ENCODE measurements at places on chromosomes 7 and 10. TPM values are rescaled to one million over a fixed set of nuclear protein-coding genes. Genes with fewer than 3 reads are reported as not detected.

DNA sequence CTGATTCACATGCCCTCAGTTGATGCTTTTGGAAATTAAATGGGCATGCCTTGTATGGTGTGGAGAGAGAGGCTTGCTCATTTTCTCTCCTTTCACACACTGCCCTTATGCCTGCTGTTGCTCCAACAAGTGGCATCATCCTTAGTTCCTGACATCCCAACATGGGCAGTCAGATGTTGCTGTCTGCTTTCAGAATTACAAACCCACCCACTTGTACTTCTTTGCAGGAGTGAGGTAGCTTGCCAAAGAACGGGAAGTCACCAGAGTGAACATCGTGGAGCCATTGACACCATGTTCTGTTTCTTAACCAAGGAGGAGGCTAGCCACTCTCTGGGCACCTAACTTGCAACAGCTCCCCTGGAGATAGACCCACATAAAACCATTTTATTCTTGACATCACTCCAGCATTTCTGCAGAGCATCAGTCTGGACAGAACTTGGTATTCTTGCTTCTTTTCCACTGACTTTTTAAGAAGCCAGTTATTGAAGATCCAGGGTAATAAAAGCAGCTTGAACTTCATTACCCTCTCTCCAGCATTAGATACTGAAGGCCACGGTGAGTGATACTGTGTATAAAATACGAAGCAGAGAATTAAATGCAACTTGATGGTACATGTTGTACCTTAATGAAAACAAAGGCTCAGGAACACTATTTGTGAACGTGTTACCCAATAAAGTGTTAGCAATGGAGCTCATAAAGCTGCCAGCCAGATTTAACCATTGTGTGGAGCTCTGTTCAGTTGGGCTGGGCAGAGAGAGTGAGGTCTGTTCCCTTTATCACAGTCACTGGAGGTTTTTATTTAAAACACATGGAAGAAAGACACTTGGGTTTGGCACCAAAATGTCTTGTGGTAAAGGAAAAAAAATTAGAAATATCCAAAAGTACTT, 195.8 kb upstream of the HABP2 start:
- DNase-seq, result no peak

DNA sequence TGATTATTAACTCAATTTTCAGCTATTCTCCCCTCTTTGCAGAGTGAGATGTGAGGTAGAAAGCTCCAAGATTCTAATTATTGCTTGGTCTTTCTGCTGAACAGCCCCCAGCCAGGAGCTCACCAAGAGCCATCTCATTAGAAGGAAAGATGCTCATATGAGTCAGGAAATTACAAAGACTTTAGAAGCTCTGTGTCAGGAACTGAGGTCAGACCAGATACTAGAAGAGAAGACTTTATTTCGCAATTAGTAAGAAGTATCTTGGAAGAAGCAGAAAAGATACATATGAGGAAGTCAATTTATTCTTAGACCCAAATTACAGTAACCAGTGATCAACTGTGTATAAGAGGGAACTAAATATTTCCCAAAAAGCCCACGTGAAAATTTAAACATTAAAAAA, 626.9 kb downstream of the ZWINT start:
- no peak for DNase-seq

GRCh38 chr10:71126432-71126831, 85.9 kb upstream of the UNC5B start:
- no peak for DNase-seq

GRCh38 chr7:141381794-141382427, 169.3 kb upstream of the AGK start:
- no peak for DNase-seq

DNA sequence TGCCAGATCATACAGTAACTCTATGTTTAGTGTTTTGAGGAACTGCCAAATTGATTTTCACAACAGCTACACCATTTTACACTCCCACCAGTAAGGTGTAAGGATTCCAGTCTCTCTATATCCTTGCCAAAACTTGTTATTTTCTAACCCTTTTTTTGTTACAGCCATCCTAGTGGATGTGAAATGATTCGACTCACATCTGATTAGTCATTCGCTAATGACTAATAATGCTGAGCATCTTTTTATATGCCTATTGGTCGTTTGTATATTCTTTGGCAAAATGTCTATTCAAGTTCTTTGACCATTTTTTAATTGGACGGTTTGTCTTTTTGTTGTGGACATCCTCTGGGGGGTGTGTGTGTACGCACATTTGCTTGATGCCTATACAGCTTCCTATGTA, 142.8 kb downstream of the DGKB start:
- no peak for DNase-seq

GRCh38 chr10:104577861-104578521, 63.1 kb upstream of the SORCS3 start:
- no peak for DNase-seq

GRCh38 chr10:33122014-33122809, 164.2 kb upstream of the ITGB1 start:
- no peak for DNase-seq

GRCh38 chr7:106620676-106621075, 40.3 kb downstream of the CCDC71L start:
- no peak for DNase-seq

DNA sequence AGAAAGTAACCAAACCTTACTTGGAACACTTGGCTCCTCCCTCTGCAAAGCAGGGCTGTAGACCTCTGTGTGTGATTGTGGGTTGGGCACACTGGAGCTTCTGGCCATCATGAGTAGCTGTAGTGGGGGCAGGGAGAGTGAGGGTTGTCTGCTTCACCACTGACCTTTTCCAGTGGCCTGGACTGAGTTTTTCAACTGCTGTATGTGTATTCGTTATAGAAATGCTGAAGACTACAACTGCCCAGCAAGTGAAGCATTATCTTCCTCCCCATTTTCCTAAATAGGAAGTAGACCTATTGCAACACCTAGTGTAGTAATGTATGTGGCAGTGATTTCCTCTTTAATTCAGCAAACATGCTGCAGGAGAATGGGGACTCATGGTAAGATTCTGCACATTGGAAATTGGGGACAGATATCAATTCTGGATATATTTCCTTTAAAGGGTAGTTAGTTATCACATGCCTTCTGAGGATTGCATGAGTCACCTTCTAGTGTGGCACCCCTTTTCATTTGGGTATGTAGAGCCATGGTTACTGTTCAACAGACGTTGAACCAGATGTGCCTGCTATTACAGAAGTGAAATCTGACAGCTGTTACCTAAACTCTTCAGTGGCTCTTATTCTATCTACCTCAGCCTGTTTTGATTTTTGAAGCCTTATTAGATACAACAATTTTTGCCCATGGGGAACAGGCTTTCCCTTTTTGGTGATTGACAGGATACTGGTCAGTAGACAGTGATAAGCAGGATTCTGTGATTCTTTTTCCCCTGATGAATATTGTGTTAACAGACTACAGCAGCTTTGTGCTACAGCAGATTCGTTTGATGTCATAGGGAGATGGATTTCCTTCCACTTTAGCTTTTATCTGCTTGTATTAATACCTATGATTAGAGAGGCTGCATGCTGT, 130.9 kb downstream of the SND1 start:
- DNase-seq, result no peak

DNA sequence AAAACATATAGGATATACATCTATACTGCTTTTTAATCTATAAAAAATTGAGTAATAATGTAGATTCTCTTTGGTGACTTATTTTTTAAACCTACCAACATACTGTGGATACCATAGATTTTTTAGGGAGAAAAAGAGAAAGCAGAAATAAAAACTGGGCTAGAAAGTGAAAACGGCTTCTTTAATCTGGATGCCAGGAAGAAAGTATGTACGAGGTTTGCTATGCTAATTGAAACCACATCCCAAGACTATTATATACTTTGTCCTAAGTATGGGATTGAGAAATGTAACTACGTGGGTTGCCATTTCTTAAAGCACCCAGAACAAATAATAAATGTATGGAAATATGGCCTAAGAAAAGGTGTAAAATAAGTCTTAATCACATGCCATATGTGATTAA, 129.0 kb upstream of the NFE2L3 start:
- DNase-seq, result no peak

DNA sequence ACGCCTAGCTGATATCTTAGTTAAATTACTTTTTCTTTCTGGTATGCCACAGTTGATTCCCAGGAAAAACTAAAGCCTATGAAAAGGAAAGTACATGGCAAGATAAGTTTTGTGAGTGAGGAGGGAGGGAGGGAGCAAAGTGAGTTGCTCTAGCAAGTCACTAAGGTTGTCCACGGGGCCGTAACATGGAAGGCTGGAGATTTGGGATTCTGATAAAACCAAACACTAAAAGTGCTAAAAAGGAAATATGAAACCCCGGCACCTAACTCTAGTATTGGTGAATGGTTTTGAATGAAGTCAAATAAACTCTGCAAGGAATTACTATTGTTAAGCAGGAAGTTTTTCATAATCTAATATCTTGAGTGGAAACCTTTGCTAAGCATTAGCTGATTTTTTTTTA, 1.7 kb downstream of the AGR2 start:
- DNase-seq, result no peak

DNA sequence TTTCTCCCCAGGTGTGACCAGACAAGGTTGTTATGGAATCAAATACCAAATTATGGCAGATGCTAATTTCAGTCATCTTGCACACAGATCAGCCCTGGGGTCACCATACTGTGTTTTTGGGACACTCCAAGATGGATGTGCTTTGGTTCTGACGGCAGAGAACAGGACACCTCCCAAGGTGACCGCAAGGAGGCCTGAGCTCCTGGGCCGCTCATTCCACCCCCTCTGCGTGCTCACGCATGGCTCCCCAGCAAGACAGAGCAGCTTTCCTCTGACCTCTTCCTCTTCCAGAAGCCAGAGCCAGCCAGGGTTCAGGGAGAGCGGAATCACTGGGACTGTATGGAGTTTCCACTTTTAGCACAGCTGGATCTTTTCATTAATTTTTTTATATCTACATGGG, 402.8 kb downstream of the DNAJB6 start:
- DNase-seq, result no peak

- no peak for DNase-seq
Observed at GRCh38 chr7:7408001-7408770, 127.5 kb downstream of the COL28A1 start.

DNA sequence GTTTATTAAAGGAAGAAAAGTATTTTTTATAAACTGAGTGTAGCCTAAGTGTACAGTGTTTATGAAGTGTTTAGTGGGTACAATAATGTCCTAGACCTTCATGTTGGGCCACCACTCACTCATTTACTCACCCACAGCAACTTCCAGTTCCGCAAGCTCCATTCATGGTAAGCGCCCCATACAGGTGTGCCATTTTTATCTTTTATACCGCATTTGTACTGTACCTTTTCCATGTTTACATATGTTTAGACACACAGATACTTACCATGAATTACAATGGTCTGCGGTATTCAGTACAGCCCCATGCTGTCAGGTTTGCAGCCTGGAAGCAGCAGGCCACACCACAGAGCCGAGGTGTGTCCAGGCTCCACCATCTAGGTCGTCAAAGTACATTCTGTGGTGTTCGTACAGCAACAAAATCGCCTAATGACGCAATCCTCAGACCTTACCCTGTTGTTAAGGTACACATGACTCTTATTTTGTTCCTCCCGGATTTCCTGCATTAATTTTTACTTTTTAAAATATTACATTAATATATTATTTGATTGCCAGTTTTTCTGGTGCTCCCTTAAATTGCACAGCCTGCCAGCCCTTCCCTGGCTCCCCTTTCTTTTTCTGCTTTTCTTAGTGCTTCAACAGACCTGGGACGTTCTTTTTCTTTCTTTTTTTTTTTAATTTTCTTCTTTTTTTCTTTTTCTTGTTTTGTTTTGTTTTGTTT, 881 bp upstream of the SSBP1 start:
- no peak for DNase-seq

DNA sequence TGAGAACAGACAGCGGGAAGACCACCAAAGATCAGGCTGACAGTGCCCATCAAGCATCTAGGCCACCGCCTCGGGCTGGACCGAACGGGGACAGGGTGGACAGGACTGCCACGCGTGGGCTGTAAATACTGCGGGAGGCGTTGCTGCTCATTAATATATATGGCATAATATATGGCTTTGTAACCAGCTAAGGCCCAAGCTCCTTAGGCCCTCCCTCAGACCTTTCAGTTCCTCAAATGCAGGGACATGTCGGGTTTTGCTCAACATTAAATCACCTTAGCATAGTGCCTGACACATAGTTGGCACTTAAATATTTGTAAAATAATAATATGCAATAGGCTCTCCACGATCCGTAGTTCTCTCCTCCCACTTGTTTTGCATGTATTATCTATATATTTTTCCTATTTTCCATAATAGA, 402 bp upstream of the TMEM168 start:
- DNase-seq, result no peak

DNA sequence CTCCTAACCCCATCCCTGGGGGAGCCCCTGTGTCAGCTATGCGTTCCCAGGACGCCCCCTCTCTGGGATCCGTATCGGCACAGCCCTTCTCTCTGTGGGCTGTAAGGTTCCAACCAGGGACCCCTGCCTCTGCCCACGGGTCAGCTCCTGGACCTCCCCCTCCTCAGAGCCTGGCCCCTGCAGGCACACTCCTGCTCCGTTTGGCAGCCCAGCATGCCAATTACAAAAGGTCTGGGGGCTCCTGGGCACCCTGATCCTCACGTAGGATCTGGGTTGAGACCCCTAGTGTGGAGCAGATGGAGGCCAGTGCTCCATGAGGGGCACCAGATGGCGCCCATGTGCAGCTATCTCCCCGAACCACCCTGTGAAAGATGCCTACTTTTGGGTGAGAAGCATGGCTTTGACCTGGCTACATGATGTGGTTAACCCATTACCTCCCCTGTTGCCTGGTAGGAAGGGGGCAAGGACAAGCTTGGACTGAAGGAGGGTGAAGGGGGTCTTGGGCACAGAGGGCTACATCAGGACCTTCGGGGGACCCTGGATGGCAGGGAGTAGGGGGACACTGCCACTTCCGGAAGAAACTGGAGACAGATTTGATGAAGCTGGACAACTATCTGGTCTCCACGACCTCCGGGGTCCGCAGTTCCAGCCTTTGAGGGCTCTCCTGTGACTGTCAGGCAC, 9.0 kb downstream of the TACR2 start:
- no peak for DNase-seq

- no peak for DNase-seq
Observed at GRCh38 chr10:23198610-23198939, 6.5 kb downstream of the PTF1A start.

The ASAH2B gene
- polyA plus RNA-seq, result 10.8 TPM

The STAG3 gene
- polyA plus RNA-seq, result 16.0 TPM

The INA gene
- polyA plus RNA-seq, result 1.5 TPM

The PRKCQ gene
- 15.5 TPM for polyA plus RNA-seq

The SFTPA1 gene
- 0.40 TPM for polyA plus RNA-seq

The ICA1 gene
- polyA plus RNA-seq, result 33.3 TPM

The INHBA gene
- polyA plus RNA-seq, result 3.9 TPM

Measured in left renal pelvis (tissue), 4 donors.